Omental fat pad (tissue), 4 donors: ENCODE measurements at places on chromosomes 11 and 22. TPM values are rescaled to one million over a fixed set of nuclear protein-coding genes. Genes with fewer than 3 reads are reported as not detected.

DNA sequence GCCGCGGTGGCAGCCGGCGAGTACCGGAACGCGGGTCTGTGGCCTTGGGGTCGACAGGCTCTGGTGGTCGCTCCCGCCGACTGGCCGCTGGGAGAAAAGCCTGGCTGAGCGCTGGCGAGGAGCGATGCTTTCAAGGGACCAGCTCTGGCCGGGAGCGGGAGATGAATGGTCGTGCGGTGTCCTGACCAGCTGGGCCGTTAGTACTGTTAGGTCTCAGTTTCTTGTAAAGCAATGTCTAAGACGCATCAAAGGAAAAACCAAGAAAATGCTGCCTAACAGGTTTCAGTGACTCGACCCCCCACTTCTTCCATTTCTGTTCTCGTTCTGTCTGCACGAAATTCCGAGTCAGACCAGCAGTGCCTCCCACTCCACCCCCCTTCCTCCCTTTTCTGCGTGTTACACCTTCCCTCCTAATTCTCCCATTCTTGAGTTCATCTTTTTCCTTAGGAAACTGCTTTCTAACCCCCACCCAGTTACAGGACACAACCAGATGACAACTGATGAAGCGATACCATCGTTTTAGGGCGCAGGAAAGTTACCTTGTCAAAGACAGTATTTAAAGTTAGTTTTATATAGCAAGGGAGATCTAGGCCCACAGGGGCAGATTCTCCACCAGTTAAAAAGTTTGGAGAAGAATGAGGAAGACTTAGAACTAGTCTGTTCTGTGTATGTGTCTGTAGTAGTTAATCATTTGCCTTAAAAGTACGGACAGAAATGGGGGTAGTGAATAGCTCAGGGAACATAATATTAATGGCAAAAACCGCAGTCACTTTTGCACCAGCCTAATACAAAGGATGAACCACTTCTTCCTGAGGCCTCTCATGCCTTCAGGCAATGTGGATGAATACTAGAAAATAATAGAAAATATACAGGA is 1.0 kb downstream of the CUL5 start:
- no peak for DNase-seq

- DNase-seq, result peak; percentile 46
Measured at GRCh38 chr11:44592125-44592940, 26.9 kb downstream of the CD82 start.

DNA sequence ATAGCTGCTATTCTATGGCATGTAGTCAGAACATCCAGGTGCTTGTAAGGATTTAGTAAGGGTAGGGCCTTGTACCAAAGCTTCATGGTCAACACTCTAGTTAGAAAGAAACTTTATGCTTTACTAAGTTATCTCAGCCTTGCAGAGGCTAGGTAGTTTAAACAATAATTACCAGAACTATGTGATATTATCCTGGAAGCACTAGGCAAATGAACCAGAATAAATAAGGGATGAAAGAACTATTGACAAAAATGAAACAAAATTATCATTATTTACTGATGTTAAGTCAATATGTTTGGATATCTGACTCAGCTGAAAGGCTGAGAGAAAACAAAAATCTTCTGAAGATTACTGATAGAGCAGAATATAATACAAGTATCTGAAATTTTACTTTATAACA is 1089.1 kb upstream of the RAG2 start:
- DNase-seq, result no peak

- DNase-seq, result no peak
Measured at GRCh38 chr11:79017811-79018210, 423.0 kb downstream of the TENM4 start.

- no peak for DNase-seq
Measured at GRCh38 chr11:128465531-128465930, 121.8 kb downstream of the ETS1 start.

Gene FAM227A
- 7.3 TPM for total RNA-seq

Gene SYT13
- total RNA-seq, result not detected

Gene OSBP2
- total RNA-seq, result 5.7 TPM

Gene SLC17A6
- total RNA-seq, result not detected

Gene MPPED2
- 5.6 TPM for total RNA-seq

Gene OSBPL5
- total RNA-seq, result 27.1 TPM
